ENCODE measurements at places on chromosomes 2 and 18.

DNA sequence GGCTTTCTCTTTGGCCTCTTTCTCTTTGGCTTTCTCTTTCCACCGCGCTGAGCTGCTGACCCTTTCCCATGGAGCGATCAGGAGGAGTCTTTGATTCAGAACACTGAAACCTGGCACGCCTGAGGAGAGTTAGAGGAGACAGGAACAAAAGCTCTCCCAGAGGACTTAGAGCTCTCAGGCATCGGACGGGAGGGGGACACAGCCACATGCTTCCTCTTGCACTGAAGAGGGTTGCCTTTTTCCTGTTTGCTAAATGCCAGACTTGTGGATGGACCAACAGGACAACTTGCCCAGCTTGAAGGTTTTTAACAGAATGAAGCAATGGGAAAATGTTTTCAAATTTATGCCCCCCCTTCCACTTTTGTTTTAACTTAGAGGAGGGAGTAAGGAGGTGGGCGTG is 3.6 kb upstream of the PTPN18 start:
- no peak for DNase-seq

DNA sequence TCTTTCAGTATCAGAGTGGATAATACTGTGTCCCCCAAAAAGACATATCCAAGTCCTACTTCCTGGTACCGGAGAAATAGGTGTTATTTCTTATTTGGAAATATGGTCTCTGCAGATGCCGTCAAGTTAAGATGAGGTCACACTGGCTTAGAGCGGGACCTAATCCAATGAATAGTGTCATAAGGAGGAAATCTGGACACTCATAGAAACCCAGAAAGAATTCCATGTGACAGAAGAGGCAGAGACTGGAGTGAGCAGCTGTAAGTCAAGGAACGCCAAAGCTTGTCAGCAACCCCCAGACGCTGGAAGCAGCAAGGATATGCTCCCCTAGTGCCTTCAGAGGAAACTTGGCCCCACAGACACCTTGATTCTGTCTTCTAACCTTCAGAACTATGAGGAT is 69.8 kb downstream of the CCBE1 start:
- no peak for DNase-seq

GRCh38 chr2:70708376-70709199 is 59.4 kb downstream of the ADD2 start:
- no peak for DNase-seq

GRCh38 chr18:66497351-66497750 is 106.5 kb downstream of the CDH19 start:
- DNase-seq = no peak

GRCh38 chr2:172437419-172438341 is 10.3 kb downstream of the ITGA6 start:
- no peak for DNase-seq

DNA sequence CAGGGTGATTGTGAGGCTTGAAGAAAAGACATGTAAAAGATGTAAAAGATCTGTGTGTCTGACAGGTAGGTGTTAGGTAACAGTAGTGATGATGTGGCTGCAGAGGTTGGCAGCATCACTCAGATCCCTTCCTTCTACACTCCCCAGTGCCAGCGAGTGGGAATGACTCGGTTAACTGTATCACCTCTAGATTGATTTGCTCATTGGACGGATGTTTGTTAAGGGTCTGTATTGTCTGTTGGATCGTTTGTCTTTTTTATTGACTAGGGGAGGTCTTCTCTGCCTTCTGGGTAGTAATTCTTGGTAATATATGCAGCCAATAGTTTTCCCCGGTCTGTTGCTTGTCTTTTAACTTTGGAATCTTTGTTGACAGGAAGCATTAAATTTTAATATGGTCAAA is 44.8 kb upstream of the CNGA3 start:
- DNase-seq = no peak

GRCh38 chr2:202051499-202052161 is 18.0 kb downstream of the FZD7 start:
- no peak for DNase-seq

- no peak for DNase-seq
These were observed 206.7 kb downstream of the EIPR1 start for GRCh38 chr2:3170792-3171455.

GRCh38 chr18:76822506-76823160 is at the start of gene ZNF236:
Gene ZNF236, plus strand, starts transcription at chr18:76822557. Its CDS starts 51 bp downstream, at chr18:76822608.
- DNase-seq = no peak

- no peak for DNase-seq
These were observed 25.3 kb downstream of the CTIF start for GRCh38 chr18:48564139-48564538.

GRCh38 chr2:118177318-118177717 is 89.0 kb downstream of the INSIG2 start:
- no peak for DNase-seq

DNA sequence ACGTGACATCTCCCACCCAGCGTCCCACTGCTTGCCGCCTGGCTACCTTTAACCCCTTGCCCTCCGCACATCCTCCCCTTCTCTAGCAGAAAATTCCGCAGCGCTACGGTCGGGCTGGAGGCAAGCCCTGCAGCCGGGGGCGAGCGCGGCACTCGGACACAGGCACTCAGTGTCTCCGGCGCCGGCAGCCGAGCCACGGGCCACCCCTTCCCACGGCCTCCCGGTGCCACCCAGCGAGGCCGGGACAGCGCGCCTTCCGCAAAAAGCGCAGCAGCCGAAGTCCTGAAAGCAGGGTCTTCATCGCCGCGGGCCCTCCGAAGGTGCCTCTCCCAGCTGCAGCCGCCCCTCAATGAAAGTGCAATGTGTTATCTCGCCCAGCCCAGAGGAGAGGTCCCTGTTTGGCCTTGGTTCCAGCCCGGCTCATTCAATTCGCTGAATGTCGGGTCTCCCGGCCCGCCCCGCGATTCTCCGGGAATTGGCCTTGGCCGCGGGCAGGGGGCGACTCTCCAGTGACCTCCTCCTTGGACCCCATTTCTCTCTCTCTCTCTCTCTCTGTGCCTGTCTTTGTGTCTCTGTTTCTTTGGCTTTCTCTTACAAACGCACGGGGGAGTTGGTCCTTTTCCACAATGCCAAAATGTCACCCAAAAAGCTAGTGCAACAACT is 1.1 kb downstream of the DLGAP1 start:
- DNase-seq = no peak

- no peak for DNase-seq
These were observed 5.2 kb downstream of the DYSF start for GRCh38 chr2:71458413-71459083.

- no peak for DNase-seq
These were observed 16.7 kb upstream of the EHBP1 start for GRCh38 chr2:62688771-62689170.

GRCh38 chr2:133424876-133425275 is 143.4 kb downstream of the NCKAP5 start:
- no peak for DNase-seq

DNA sequence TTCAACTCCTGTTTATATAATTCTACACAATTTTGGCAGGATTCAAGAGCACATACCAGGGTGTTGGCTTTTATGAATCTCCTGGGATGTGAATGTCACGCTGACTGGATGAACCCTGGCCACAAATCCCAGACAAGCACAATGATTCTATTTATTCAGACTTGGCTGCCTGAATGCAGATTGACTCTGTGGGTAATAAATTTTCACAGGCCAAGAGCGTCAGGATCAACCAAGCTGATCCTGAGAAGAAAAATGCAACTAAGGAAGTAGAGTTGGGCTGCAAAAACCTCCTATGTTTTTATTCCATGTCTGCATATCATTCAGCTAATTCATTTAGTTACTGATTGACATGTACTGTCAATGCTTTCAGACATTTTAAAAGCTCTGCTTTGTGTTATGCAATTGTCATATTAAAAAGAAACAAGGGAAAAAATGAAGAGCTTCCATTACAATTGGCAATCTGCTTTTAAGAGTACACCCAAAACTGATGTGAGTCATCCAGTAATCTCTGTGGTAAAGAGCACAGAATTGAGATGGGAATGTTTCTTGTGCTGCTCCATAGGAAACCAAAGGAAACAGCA is 173.0 kb upstream of the REV1 start:
- no peak for DNase-seq

DNA sequence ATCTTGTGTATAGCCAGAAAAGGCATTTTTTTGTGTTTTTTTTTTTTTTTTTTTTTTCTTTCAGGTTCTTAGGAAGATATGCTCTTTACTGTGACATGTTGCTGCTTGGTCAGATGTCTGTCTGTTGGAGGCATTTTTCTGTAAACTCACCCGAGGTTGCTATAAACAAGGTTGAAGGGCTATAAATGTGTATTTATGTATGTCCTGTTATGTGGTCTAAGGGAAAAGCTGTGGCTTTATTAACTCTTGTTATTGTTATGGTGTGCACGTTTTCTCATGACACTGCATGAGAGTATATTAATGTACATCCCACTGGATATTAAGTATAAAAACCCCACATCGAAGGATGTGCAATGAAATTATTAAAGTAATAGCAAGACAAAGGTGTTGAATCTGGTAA is 102.0 kb downstream of the ZNF532 start:
- no peak for DNase-seq

DNA sequence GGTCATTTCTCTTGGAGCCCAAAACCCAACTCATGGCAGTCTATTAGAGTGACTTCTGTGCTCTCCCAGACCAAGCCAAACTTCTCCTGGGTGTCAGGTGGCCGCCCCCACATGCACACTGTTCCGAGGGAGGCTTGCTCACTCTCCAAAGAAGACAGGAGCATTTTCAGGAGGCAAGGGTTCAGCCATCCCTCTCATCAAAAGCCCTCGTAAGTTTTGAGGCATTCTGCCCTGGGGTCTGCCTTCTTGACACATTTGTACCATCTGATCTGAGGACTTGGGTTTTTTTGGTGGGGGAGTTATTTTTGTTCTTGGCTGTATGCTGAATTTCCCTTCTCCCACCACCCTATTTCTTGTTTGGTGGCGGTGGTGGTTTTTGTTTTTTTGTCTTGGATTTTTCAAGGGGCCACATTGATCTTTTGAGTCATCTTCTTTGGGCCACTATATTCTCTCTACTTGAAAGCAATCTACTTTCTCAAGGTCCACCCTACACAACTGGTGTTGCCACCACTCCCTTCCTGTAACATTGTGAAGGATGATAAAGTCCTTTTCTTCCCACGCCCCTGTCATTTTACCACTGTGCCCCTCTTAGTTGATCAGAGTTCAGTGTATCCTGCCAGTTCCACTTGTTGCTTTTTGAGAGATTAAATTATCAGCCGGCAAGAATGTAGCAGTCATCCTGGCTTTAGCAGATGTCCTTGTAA is 255.8 kb downstream of the CYP26B1 start:
- no peak for DNase-seq

- no peak for DNase-seq
These were observed 180.5 kb upstream of the DTNA start for GRCh38 chr18:34529358-34530335.

- no peak for DNase-seq
These were observed 683.0 kb downstream of the DSC3 start for GRCh38 chr18:30359521-30359920.

All from NCI-H2081 treated with DMSO at 0.1 percent for 48 hours (cell line).